ENCODE measurements at places on chromosomes 1 and 21. TPM values are rescaled to one million over a fixed set of nuclear protein-coding genes. Genes with fewer than 3 reads are reported as not detected.

- no peak for DNase-seq
Observed at GRCh38 chr1:119260506-119260905, 108.1 kb upstream of the HAO2 start.

DNA sequence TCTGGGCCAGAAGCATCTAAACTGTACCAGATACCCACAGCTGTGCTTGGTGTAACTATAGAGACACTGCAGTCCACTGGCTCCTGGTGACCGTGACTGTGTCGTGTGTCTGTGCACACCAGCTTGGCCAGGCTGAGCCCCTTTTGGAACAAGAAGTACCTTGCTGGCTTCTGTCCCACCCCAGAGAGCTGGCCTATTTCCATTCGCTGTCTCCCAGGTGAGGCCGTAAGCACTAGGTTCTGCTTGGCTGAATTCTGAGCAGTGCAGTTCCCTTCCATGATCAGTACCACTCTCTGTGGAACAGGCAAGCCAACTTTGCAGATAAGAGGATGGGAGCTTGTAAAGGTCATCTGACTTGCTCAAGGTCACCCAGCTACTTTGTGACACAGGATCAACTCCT is 119.9 kb upstream of the DNAH14 start:
- DNase-seq = no peak

TMEM9 gene
- 160 TPM for polyA plus RNA-seq

- no peak for DNase-seq
Observed at GRCh38 chr1:205769641-205770365, 5.5 kb downstream of the RAB29 start.

Data from left renal pelvis (tissue), 4 donors.